ENCODE measurements at places on chromosomes 7 and 10.

- DNase-seq = no peak
Observed at GRCh38 chr7:9608560-9608959, 1175.2 kb downstream of the NXPH1 start.

GRCh38 chr7:94088560-94088959, 84.4 kb upstream of the BET1 start:
- DNase-seq = peak; percentile 9

- DNase-seq = peak; percentile 13
Observed at GRCh38 chr7:39952803-39953202, 2.7 kb downstream of the CDK13 start.

DNA sequence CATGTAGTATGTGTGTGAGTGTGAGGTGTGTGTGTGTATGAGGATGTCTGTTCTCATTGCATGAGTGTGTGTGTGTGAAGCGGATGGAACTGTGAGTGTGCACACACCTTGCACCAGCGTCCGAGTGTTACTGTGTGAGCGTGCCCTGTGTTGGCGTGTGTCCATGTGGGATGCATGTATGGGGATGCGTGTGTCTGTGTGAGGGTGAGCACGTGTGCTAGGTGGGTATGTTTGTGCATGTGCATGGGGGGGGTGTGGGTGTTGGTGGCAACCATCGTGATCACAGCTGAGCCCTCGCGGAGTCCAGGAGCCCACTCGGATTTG, 6.4 kb downstream of the KNDC1 start:
- no peak for DNase-seq

GRCh38 chr10:122234416-122234815, 36.7 kb upstream of the BTBD16 start:
- no peak for DNase-seq

DNA sequence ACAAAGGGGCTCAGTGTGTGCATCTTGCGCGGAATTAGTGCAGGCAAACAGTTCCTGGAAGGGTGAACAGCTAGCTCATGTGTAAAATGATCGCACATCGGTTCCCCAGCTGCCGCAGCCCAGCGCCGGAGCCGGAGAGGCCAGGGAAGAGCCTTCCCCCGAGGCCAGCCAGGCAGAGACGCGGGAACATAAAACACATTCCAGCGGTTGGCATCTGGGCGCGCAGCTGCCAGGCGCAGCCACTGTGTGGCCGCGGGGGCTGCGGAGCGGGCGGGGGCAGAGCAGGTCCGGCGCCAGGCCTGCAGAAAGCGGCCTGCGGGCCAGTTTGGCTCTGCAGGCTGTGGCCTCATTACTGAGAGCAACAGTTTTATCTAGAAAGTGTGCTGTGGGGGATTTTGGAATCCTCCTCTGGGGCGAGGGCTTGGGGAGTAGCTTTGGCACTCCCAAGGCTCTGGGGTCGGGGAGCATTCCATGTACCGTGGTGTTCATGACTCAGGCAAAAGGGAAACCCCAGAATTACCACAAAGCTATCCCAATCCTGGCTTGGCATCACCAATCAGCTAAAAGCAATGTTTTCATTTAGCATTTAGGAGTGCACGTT, 74.3 kb downstream of the SAMD9 start:
- peak; percentile 97 for DNase-seq
